ENCODE measurements at places on chromosomes 16 and 17.
A peak's percentile ranks its signal among the peaks of the same experiment; 100 is the strongest.

- DNase-seq, result no peak
Observed at GRCh38 chr17:33501185-33501584, 208.1 kb upstream of the ASIC2 start.

DNA sequence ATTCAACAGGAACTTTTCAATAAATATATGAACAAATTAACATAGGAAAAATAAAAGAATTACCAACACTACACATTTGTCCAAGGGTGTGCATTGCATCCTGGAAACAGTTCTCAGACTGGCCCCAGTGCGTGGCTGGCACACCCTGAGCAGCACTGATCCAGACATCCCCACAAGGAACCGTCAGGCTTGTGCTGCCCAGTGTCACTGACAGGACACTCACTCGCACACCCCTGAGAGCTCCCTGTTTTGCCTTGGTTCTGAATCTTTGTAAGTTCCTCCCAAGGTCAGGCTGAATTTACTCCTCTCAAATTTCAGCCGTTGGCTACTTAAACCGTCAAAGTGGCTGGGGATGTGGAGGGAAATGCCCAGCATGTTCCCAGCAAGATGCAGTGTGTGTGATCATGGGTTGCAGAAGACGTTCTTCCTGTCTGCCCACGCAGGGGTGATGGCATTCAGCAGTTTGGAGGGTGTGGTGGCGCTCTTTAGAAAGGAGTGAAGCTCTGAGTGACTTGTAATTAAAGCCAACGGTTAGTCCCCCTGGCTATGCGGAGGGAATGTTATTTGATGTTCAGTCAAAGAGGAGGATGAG is 1.7 kb downstream of the MT2A start:
- peak; percentile 90 for DNase-seq

DNA sequence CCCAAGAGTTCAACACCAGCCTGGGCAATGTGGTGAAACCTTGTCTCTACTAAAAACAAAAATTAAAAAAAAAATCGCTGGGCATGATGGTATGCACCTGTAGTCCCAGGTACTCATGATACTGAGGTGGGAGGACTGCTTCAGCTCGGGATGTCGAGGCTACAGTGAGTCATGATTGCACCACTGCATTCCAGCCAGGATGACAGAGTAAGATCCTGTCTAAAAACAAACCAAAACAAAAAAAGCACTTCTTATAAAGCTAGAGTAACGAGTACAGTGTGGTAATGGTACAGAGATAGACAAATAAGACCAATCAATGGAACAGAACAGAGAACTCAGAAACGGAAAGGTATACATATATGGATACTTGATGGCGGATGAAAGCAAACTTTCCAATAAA is 4.4 kb downstream of the NSMCE1 start:
- DNase-seq, result peak; percentile 65

GRCh38 chr16:73949574-73950320 is 346.9 kb upstream of the PSMD7 start:
- peak; percentile 34 for DNase-seq

- no peak for DNase-seq
Observed at GRCh38 chr16:53043986-53044601, 8.6 kb downstream of the CHD9NB start.

GRCh38 chr17:4488989-4489595 is 9.6 kb upstream of the SPNS2 start:
- no peak for DNase-seq

DNA sequence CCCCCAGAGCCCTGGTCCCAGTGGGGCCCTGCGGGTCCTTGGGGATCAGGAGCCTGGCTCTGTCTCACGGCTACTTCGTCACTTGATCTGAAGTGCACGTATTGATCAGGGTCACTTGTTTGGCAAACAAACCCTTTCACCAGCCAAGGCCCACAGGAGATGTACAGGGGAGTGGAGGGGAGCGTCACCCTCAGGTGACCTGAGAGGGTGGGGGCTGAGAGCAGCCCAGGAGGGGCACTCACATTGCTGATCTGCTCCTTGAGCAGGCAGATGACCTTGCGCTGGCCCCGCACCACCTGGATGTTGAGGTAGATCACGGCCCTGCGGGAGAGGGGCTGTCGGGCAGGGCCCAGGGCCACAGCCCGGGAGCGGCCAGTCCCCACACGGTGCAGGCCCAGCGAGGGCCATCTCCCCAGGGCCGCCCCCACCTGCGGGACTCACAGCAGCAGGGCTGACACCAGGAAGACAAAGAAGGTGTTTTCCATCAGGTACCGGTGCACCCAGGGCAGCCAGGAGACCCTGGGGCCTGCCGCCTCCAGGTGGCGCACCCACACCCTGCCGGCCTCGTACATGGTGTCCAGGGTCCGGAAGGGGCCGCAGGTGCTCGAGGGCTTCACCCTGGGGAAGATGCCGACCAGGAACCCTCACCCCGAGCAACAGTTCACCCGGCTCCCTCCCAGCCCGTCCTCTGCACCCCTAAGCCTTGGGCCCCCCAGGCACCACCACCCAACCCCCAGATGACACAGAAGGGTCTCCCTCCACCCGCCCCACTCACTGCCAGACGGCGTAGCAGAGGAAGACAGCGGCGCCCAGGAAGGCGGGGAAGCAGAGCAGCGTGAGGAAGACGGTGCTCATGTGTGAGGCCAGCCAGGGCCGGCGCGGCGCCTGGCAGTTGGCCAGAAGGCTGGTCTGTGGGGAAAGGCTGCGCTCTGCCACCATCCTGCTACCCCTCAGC is 11.3 kb downstream of the TMC6 start:
- no peak for DNase-seq

GRCh38 chr16:72908362-72909167 is 139.4 kb downstream of the ZFHX3 start:
- no peak for DNase-seq
